Thoracic aorta (tissue), 2 donors: ENCODE measurements at places on chromosomes 16 and 17.

DNA sequence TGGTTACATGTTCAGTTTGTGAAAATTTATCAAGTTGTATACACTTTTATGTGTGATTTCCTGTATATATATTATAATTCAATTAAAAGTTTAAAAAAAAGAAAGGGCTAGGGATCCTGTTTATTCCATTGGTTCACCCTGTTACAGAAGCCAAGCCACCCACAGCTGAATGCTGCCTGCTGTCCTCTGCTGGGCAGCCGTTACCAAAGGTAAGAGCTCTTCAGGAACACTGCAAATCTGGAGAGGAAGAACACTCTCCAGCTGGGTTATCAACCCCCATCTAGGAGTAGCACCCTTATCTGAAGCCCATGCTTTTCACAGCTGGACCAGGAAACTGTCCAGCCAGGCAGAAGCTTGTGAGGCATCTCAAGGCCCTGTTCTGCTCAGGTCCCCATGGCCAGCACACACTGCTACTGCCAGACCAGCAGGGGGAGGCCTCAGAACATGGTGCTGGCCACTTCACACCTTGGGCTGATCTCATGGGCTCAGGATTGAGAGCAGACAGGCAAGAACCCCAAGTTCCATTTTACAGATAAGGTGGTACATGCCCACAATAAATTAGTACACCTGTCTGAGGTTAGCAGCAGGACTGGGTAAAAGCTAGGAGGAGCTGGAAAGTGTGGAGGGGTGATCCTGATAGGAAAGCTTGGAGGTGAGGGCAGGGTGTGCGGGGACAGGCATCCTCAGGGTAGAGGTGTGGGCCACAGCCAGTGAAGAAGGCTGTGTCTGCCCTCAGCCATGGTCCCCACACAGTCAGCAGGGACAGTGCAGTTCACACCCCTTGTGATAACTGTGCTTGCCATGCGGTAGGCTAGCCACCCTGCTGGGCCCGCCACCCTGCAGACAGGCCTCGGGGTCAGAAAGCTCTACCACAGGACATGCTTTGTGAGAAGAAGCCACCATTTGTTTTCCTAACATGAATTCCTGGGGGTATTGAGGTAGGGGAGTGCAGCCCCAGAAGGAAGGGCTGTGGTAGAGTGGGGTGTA lies 54.3 kb upstream of the SREBF1 start:
- no peak for DNase-seq

- no peak for DNase-seq
Measured at GRCh38 chr16:48479329-48479728, 94.1 kb upstream of the SIAH1 start.

- no peak for DNase-seq
Measured at GRCh38 chr17:54426296-54426886, 474.3 kb upstream of the TOM1L1 start.

- no peak for DNase-seq
Measured at GRCh38 chr16:67277999-67278772, 1.1 kb upstream of the PLEKHG4 start.

DNA sequence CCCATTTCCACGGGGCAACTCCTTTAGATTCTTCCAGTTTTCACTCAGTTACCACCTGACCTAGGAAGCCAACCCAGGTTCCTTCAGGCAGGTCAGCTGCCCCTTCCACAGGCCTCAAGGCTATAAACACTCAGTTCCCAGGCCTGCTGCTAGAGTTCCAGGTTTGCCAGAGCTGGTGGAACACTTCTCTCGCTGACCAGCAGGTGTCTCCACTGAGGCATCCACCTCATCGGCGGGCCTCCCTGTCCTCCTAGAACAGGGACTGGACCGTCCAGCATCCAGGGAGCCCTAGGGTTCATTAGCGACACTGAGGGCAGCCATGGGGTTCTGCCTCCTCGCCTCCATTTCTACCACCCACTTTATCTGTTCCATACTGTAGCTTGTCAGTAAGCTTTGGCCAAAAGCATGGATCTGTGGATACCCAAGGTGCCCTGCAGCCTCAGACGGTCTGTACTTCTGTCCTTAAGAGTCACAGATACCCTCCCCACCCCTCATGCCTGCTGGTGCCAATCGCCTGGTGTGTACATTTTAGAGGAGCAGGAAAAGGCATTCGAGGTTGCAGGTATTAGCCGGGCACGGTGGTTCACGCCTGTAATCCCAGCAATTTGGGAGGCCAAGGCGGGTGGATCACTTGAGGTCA lies 29.0 kb downstream of the PIMREG start:
- DNase-seq = no peak

DNA sequence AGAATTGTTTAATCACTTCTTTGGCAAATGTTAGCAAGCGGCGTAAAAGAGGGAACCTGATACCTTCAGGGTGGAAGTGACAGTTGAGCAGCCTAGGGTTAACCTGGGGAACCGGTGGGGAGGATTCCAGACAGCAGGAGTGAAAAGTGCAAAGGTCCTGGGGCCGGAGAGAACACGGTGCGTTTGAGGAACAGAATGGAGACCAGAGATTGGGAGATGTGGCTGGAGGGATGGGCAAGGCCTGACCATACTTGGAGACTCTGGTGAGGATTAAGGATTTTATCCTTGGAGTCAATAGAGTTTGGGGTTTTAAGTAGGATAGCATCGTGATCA lies 2.3 kb upstream of the ZNF500 start:
- no peak for DNase-seq

GRCh38 chr17:41806685-41807445 lies 4.9 kb downstream of the P3H4 start:
- no peak for DNase-seq

GRCh38 chr17:2872282-2872681 lies 76.0 kb downstream of the RAP1GAP2 start:
- DNase-seq = no peak

- no peak for DNase-seq
Measured at GRCh38 chr16:49531425-49531824, 157.8 kb downstream of the C16orf78 start.

DNA sequence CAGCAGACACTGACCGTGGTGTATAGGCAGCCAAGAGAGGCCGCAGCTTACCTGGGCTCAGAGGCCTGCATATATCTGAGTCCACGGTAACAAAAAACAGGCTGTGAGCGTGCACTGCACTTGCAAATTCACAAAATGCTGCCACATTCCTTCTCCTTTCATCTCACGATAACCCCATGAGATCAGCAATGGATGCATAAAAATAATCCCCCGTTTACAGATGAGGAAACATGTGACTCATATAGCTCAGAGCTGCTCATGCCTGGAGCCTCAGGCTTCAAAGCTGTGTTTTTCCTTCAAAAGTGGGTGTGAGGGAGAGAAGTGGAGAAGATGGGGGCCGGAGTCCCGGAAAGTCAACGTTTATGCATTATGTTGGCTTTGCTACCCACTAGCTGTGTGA lies 118.3 kb upstream of the FOXF1 start:
- no peak for DNase-seq

DNA sequence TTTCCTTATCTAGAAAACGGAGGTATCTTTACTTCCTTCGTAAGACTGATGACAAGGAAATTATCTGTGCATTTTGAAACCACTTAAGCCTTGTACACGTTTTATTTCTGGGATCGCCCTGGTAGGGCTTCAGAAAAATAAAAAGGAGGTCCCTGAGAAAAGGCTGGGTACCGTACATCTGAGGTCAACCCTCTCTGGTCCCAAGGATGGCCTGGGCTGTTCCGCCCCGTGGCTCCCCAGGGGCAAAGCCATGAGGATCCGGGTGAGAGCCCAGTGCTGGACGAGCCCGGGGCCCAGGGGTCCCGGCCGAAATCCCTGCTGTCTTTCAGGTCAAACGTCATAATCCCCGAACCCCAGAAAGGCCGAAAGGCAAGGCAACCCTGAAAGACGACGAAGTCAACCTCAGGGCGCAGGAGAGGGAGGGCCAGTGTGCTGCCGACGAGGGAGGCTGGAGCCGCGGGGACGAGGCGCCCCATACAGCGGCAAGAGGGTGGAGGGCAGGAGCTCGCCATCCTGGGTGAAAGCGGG lies 656 bp upstream of the FUS start:
- DNase-seq = no peak

DNA sequence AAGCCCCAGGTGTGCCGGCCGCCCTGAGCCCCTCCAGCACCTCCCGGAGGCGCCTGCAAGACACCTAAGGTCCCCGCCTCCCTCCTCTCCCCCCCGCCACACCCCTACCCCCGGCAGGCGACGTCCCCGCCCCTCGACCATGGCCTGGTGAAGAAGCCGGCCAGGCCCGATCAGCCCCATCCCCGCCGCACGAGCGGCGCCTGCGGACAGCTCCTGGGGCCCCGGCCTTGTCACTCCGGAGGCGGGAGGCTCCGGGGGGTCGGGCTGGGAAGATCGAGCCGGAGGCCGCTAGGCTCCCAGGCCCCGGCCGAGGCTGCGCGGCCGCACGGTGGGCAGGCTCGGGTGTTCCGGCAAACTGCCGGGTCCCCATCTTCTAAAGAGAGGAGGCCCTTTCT lies 405 bp upstream of the ACE start:
- no peak for DNase-seq

DNA sequence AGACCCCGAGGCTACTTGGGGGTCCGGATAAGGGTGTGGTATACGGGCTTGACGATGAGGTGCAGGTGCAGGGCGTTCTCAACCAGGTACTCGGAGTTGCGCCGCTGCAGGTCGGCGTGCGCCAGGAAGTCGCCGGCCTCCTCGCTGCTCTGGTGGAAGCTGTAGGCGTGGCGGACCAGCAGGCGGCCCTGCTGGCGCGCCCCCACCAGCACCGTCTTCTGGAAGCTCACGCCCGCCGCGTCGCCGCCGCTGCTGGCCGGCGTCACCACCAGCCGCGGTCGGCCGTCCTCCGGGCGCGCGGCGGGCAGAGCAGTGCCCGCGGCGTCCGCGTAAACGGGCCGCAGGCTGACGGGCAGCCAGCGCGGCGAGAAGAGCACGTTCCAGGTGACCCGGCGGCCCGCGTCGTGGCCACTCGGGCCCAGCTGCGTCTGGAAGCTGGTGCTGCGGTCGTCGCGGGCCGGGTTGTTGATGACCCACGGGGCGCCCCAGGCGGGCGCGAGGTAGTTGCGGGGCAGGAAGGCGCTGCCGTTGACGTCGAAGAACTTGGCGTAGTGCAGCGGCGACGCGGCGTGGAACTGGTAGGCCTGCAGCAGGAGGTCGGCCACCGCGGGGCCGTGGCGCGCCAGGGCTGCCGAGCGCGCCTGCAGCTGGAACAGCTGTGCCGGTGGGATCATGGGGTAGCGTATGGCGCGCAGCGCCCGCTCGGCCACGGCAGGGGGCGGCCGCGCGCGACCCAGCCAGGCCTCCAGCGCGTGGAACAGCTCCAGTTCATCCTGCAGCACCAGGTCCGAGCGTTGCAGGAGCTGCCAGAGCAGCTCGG lies 4.8 kb downstream of the BTBD17 start:
- no peak for DNase-seq

GRCh38 chr17:1960545-1960912 lies 64.6 kb downstream of the RTN4RL1 start:
- no peak for DNase-seq

DNA sequence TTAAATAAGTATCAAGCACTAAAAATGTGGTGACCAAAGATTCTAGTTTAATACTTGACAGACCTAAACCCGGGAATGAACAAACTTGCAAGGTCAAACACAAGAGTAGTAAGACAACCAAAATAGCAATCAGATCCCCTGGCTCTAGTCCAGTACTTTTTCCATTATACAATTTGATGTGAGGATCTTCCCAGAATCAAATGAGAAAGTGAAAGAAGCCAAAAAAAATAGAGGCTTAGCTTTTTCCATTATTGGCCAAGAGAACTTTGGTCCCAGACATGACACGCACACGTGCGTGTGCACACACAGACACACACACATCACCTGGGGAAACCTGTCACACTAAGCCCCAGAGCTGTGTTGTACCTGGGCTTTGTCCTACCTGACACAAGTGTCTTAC lies 300.6 kb upstream of the CDH5 start:
- no peak for DNase-seq

- no peak for DNase-seq
Measured at GRCh38 chr16:15539197-15539596, 103.8 kb downstream of the MARF1 start.

DNA sequence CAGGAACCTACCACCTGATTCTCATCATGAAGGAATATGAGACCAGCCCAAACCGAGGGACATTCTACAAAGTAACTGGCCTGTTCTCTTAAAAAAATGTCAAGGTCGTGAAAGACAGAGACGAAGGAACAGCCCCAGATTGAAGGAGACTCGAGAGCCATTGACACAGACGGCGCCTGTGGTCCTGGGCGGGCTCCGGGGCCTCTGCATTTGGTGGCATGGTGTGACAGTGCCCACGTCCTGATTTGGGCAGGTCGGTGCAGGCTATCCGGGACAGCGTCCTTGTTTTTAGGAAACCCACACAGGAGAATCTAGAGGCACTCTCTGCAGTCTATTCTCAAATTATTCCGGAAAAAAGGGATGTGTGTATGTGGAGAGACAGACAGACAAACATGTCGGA lies 64.1 kb downstream of the ADCY9 start:
- DNase-seq = no peak

DNA sequence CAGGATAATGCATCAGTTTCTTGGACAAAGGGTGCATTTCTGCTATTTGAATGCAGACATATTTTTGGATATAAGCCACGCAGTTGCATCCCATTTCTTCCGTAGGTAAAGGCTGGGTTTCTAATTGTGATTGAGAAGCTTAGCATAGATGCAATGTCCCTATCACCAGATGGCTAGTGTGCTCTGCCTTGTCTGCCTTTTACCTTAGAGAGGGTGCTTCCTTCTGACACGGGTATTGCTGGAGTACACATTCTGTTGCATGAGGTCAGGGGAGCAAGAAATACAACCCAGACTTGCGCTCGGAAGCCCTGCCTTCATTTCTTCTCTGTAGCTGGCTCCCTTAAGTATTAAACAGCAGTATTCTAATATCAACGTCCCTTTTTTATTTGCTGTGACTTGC lies 337.4 kb downstream of the WWOX start:
- no peak for DNase-seq

DNA sequence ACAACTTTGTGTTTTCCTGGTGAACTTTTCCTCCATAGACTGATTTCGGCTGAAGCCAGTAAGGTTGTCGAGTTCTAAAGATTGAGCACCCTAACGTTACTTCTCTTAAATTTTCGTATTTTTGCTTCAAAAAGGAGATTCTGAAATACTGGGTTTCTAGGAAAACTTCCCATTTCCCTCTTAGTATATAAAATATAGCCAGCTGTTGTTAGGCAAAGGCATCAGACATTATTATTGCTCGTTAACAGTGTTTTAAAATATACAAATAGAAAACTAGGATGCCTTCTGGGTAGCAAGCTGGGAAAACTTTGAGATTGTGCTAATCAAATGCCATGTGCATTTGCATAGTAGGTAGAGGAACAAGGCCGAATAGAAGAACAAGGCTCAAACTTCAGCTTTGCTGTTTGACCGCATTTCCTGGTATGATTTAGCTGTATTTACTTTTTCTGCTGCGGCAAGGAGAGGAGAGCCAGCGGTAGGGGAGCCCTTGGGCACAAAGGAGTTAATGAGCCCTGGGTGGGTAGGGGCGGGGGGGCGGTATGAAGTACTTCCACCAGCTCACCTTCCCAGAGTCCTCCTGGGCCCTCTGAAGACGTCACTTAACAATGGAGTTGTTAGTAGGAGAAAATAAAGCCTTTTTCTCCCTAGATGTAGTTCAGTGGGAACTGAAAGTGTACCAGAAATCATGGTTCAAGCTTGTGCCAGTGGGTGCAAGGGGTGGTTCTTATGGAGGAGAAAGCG lies 151.9 kb downstream of the MSI2 start:
- DNase-seq = no peak

- DNase-seq = no peak
Measured at GRCh38 chr16:89599451-89599858, 14.0 kb upstream of the DPEP1 start.
